ENCODE measurements at places on chromosomes 3 and 15. TPM values are rescaled to one million over a fixed set of nuclear protein-coding genes. Genes with fewer than 3 reads are reported as not detected.

- no peak overlapping the region for H3K27ac ChIP-seq
- no peaks in the 10 kb centered on the region for H3K36me3 ChIP-seq
- H3K4me1 ChIP-seq = no peaks in the 10 kb centered on the region
Measured at GRCh38 chr15:27506752-27507151, 535.8 kb downstream of the GABRG3 start.

DNA sequence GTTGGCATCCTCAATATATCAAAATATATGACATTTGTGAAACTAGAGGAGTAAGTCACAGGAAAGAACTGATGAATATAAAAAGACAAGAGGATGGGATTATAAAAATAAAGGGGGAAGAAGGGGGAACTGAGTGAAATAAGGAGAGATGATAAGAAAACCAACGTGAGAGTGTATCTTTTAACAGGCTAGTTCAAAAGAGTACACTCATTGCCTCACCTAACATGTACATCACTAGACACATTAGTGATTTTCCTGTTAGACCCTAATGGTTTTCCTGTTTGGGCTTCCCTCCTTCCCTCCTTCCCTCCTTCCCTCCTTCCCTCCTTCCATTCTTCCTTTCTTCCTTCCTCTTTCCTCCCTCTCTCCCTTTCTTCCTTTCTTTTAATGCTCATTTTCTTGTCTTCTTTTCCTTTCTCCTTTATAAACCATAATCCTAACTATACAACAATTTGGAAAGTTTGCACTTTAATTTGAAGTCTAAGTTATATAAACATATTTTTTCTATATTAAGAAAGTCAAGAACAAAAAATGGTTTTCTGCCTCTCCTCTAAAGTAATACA, 35.8 kb downstream of the FSIP1 start:
- no peaks in the 10 kb centered on the region for H3K36me3 ChIP-seq
- no peak overlapping the region for H3K27ac ChIP-seq
- no peaks in the 10 kb centered on the region for H3K27me3 ChIP-seq
- DNase-seq = no peak

GRCh38 chr3:102400766-102401165, 34.0 kb upstream of the ZPLD1 start:
- H3K4me3 ChIP-seq = no peak overlapping the region
- H3K4me1 ChIP-seq = no peaks in the 10 kb centered on the region

- no peaks in the 10 kb centered on the region for H3K4me1 ChIP-seq
- H3K27me3 ChIP-seq = no peaks in the 10 kb centered on the region
- no peaks in the 10 kb centered on the region for H3K36me3 ChIP-seq
- H3K4me3 ChIP-seq = no peak overlapping the region
- no peak overlapping the region for H3K27ac ChIP-seq
Measured at GRCh38 chr3:853489-853888, 239.3 kb upstream of the CNTN6 start.

GOLGA8R gene
- total RNA-seq = 1.5 TPM

- no peak for DNase-seq
- H3K4me3 ChIP-seq = no peak overlapping the region
- peaks cover 25% of the 10 kb centered on the region for H3K36me3 ChIP-seq
- H3K4me1 ChIP-seq = no peaks in the 10 kb centered on the region
- no peaks in the 10 kb centered on the region for H3K27me3 ChIP-seq
Measured at GRCh38 chr3:125322166-125322565, 53.0 kb downstream of the ZNF148 start.

RPP14 gene
- 17.7 TPM for total RNA-seq

- no peaks in the 10 kb centered on the region for H3K27me3 ChIP-seq
- H3K4me1 ChIP-seq = no peaks in the 10 kb centered on the region
- DNase-seq = no peak
- H3K36me3 ChIP-seq = no peaks in the 10 kb centered on the region
- no peak overlapping the region for H3K27ac ChIP-seq
- H3K4me3 ChIP-seq = no peak overlapping the region
Measured at GRCh38 chr3:61535826-61536225, 25.5 kb upstream of the PTPRG start.

DNA sequence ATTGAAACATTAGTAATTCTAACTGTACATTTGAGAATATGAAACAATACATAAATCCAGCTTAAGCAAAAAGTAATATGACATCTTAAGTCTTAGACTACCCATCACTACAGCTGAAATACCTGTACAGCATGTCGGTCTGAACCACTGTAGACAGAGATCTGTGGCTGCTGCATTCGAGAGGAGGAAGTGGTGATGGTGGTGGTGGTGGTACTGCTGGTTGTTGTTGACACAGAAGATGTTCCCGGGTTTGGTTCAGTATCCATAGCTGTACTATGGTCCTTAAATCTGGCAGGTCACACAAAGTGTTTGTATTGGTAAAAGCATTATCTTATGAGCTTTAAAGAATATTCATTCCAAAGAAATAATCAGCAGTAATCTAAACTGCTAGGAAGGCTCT, 2.9 kb downstream of the PHC3 start:
- no peaks in the 10 kb centered on the region for H3K27me3 ChIP-seq
- peak; percentile 63 for DNase-seq
- peaks cover 44% of the 10 kb centered on the region for H3K4me1 ChIP-seq
- peaks cover 41% of the 10 kb centered on the region for H3K36me3 ChIP-seq

- no peaks in the 10 kb centered on the region for H3K36me3 ChIP-seq
- H3K4me3 ChIP-seq = no peak overlapping the region
- H3K27ac ChIP-seq = no peak overlapping the region
- no peaks in the 10 kb centered on the region for H3K4me1 ChIP-seq
- no peak for DNase-seq
Measured at GRCh38 chr3:145219355-145220235, 941.4 kb downstream of the PLOD2 start.

DNA sequence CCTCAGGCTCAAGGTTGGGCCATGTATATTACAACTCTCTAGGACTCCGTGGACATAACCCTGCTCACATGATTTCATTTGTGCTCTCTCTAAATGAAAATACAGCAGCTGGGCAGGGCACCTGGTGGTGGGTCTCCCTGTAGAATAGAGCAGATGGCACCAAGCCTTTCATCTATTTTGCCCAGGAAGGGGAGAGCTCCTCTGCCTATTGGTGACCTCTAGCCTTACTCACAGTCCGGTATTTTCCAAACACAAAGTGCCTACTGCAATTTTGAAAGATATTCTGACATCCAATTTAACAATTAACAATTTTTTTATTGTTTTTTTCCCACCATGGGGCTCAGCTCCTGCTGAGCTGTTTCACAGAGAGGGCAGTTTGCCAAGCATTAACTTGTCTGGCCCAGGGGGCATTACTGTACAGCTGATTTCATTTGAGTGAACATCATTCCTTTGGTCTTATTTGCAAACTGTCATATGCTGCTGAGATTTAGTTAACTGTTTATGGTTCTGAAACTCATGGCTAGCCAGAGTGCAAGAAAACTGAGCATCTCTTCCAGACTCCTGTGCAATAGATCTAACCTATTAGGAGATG, 474.0 kb downstream of the EPHB1 start:
- H3K36me3 ChIP-seq = no peaks in the 10 kb centered on the region
- H3K4me1 ChIP-seq = no peaks in the 10 kb centered on the region
- H3K27me3 ChIP-seq = no peaks in the 10 kb centered on the region
- H3K27ac ChIP-seq = no peak overlapping the region

DNA sequence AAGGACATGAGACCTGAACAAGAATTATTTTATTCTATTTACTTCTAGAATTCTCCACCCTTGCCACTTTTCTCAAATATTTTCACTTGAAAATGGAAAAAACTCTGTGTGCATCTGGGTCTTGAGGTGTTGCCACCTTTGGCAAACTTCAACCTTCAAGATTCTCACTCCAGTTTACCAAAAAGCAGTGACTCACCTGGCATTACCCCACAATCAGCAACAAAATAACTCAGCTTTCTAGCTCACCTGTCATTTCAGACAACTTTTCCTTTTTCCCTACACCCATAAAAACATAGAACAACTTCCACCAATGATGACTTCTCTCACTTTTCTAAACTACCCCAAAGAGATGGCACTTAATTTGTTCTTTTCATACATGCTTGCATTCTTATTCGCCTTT, 115.8 kb downstream of the DUT start:
- no peaks in the 10 kb centered on the region for H3K4me1 ChIP-seq
- H3K4me3 ChIP-seq = no peak overlapping the region
- DNase-seq = no peak

BTLA gene
- total RNA-seq = 8.5 TPM
